Activated T-cell treated with anti-CD3 and anti-CD28 coated beads, Interleukin-2, amount 50 U/mL, for 72 hours (primary cell): ENCODE measurements at places on chromosomes 13 and 19.

DNA sequence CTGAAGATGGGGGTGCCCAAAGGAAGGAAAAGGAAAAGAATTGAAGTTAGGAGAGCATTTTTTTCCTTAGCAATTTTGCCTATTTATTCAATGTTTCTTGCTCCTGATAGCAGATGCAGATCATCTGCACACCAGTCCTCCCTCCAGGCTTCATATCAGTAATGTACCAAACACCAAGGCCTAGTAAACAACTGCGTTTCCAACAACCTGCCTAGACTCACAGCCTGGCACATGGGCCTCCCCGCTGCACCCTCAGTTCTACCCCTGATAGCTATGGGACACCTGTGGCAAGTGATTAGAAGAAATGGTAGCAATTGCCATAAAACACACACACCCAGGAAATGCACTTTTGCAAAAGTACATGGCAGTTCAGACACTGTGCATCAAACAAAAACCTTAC is 30.4 kb upstream of the HMGB1 start:
- no peak overlapping the region for H3K4me3 ChIP-seq
- peaks cover 6% of the 10 kb centered on the region for H3K27me3 ChIP-seq
- H3K27ac ChIP-seq = no peak overlapping the region
- no peaks in the 10 kb centered on the region for H3K4me1 ChIP-seq
- H3K36me3 ChIP-seq = no peaks in the 10 kb centered on the region
- DNase-seq = no peak

- peaks cover 11% of the 10 kb centered on the region for H3K4me1 ChIP-seq
- peaks cover 64% of the 10 kb centered on the region for H3K27me3 ChIP-seq
- peaks cover 2% of the 10 kb centered on the region for H3K36me3 ChIP-seq
- peak overlapping the region; percentile 49 for H3K4me3 ChIP-seq
- no peak for DNase-seq
- no peak overlapping the region for H3K27ac ChIP-seq
Measured at GRCh38 chr13:110798081-110798994, 84.8 kb downstream of the ING1 start.

DNA sequence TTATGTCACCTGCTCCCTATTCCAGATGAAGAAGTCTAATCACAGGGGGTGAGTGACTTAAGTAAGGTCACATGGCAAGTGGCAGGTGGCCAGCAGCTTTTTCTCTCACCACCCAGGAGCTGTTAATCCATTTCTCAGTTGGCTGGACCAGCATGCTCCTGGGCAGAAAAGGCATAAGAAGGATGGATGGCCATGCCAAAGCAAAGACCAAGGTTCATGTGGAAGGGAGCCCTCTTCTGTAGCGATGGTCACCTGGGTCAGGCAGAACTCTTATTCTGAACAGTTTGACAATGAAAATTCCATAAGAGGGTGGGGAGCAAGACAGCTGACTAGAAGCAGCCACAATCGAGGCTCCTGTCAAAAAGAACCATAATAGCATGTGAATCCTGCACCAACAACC is 538.1 kb downstream of the SUCLA2 start:
- no peaks in the 10 kb centered on the region for H3K4me1 ChIP-seq
- H3K27ac ChIP-seq = no peak overlapping the region
- DNase-seq = no peak
- no peaks in the 10 kb centered on the region for H3K27me3 ChIP-seq
- H3K36me3 ChIP-seq = peaks cover 2% of the 10 kb centered on the region

DNA sequence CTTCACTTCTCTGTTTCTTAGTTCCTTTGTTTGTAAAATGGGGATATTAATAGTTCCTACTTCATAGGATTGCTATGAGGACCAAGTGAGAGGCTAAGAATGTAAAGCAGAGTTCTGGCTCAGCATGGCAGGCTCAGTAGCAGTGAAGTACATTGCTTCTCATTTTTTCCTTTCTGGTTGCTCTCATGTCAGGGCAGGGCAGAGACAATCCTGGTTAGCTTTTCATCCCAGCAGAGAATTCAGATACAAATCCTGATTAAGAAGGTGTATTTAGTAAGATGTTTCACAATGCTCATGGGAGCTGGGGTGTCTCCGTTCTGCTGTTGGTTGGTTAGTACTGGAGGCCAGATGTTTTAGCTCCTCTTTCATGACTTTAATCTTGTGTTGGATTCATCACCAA is 42.9 kb downstream of the WASF3 start:
- peaks cover 12% of the 10 kb centered on the region for H3K4me1 ChIP-seq
- no peak overlapping the region for H3K27ac ChIP-seq
- H3K36me3 ChIP-seq = no peaks in the 10 kb centered on the region
- H3K4me3 ChIP-seq = no peak overlapping the region
- no peak for DNase-seq

GRCh38 chr13:51093574-51093973 is 17.5 kb downstream of the C13orf42 start:
- no peaks in the 10 kb centered on the region for H3K4me1 ChIP-seq
- H3K27ac ChIP-seq = no peak overlapping the region
- no peaks in the 10 kb centered on the region for H3K27me3 ChIP-seq
- no peak for DNase-seq

DNA sequence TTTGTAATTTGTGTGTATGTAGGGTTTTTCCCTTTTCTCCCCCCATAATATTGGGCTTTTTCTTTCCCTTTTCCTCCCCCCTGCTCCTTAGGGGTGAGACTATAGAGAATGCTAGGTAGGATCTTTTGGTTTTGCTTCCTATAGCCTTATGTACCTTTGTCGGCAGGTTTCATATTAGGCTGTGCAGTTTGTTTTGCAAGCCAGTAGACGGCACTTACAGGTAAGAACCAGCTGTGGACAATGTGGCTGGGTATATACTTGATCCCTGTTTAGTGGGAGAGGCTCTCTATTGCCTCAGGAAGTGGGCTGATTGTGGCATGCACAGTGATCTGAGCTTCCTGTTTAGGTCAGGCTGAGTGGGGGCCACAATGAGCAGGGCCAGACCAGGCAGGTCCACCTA is 359.2 kb upstream of the OBI1 start:
- H3K4me3 ChIP-seq = no peak overlapping the region
- DNase-seq = no peak
- no peaks in the 10 kb centered on the region for H3K4me1 ChIP-seq
- H3K27me3 ChIP-seq = peaks cover 18% of the 10 kb centered on the region
- H3K27ac ChIP-seq = no peak overlapping the region
- H3K36me3 ChIP-seq = no peaks in the 10 kb centered on the region

- H3K4me3 ChIP-seq = no peak overlapping the region
- H3K27me3 ChIP-seq = no peaks in the 10 kb centered on the region
- H3K27ac ChIP-seq = peak overlapping the region; percentile 64
- DNase-seq = no peak
- peaks cover 37% of the 10 kb centered on the region for H3K4me1 ChIP-seq
Measured at GRCh38 chr19:43570174-43570791, 5.0 kb downstream of the XRCC1 start.

GRCh38 chr19:38264486-38265212 is at the start of gene SPINT2:
SPINT2 (plus strand) TSS chr19:38264573; CDS start chr19:38264893, 320 bp downstream.
- peak within 1 kb of the TSS; percentile 95 for H3K27ac ChIP-seq
- H3K4me3 ChIP-seq = peak within 1 kb of the TSS; percentile 85
- peaks cover 59% of the 10 kb centered on the region for H3K4me1 ChIP-seq
- DNase-seq = peak; percentile 71
- H3K36me3 ChIP-seq = peaks cover 9% of the 10 kb centered on the region
- H3K27me3 ChIP-seq = no peaks in the 10 kb centered on the region

GRCh38 chr19:41591951-41592562 is 16.1 kb downstream of the CEACAM21 start:
- H3K4me3 ChIP-seq = no peak overlapping the region
- no peak for DNase-seq
- peaks cover 6% of the 10 kb centered on the region for H3K4me1 ChIP-seq
- H3K27ac ChIP-seq = no peak overlapping the region
- peaks cover 6% of the 10 kb centered on the region for H3K27me3 ChIP-seq

DNA sequence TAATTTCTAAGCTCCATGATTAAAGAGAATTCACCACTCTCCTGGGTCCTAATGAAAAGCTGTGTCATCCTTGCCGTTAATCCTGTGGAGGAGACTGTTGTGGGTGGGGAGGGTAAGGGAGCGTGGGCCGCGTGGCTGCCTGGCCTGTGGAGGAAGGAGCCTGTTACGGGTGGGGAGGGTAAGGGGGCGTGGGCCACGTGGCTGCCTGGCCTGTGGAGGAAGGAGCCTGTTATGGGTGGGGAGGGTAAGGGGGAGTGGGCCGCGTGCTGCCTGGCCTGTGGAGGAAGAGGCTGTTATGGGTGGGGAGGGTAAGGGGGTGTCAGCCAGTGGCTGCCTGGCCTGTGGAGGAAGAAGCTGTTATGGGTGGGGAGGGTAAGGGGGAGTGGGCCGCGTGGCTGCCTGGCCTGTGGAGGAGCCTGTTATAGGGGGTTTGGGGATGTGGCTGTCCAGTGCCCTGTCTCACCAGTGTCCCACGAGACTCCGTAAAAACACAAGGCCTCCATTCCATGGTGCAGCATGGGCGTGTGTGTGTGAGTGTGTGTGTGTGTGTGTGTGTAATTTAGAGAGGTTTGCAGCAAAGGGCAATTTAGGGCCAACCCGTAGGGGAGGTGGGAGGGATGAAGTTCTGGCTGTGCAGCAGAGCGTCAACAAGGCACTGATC is 15.6 kb upstream of the DCUN1D2 start:
- H3K27me3 ChIP-seq = no peaks in the 10 kb centered on the region
- no peak overlapping the region for H3K27ac ChIP-seq
- no peak for DNase-seq
- peaks cover 10% of the 10 kb centered on the region for H3K36me3 ChIP-seq
- H3K4me1 ChIP-seq = no peaks in the 10 kb centered on the region
- H3K4me3 ChIP-seq = no peak overlapping the region

GRCh38 chr19:13961826-13962698 is 9.8 kb downstream of the DCAF15 start:
- H3K27me3 ChIP-seq = no peaks in the 10 kb centered on the region
- DNase-seq = no peak
- no peak overlapping the region for H3K4me3 ChIP-seq
- H3K27ac ChIP-seq = no peak overlapping the region
- H3K36me3 ChIP-seq = peaks cover 6% of the 10 kb centered on the region

GRCh38 chr13:34459856-34460255 is 482.2 kb upstream of the NBEA start:
- no peak for DNase-seq
- H3K36me3 ChIP-seq = no peaks in the 10 kb centered on the region
- H3K27ac ChIP-seq = no peak overlapping the region
- H3K27me3 ChIP-seq = no peaks in the 10 kb centered on the region

DNA sequence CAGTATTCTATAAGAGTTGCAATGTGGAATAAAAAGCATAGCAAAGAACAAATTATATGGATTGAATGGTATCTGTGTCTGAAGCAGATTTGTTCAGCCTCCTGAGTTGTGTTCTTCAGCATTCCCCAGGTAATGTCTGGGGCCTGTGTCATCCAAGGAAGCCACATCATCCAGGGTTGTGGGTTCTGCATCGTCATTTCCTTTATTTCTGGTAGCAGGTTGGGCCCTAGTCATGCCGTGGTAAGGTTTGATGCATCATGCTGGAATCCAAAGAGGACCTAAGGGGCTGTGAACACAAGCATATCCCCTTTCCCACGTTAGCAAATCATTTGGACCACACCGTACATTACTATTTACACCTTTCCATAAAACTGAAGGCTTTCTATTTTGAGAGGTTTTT is 131.0 kb upstream of the ZNF91 start:
- no peak for DNase-seq
- peaks cover 11% of the 10 kb centered on the region for H3K36me3 ChIP-seq
- no peak overlapping the region for H3K27ac ChIP-seq
- H3K4me1 ChIP-seq = no peaks in the 10 kb centered on the region
- no peaks in the 10 kb centered on the region for H3K27me3 ChIP-seq
- no peak overlapping the region for H3K4me3 ChIP-seq

- H3K27me3 ChIP-seq = no peaks in the 10 kb centered on the region
- no peak overlapping the region for H3K4me3 ChIP-seq
- H3K27ac ChIP-seq = no peak overlapping the region
- no peak for DNase-seq
- no peaks in the 10 kb centered on the region for H3K36me3 ChIP-seq
- no peaks in the 10 kb centered on the region for H3K4me1 ChIP-seq
Measured at GRCh38 chr13:92317066-92317465, 909.5 kb upstream of the GPC6 start.

- peaks cover 44% of the 10 kb centered on the region for H3K36me3 ChIP-seq
- H3K4me1 ChIP-seq = peaks cover 92% of the 10 kb centered on the region
Measured at GRCh38 chr13:99299920-99300341, 7.3 kb downstream of the GPR183 start.

DNA sequence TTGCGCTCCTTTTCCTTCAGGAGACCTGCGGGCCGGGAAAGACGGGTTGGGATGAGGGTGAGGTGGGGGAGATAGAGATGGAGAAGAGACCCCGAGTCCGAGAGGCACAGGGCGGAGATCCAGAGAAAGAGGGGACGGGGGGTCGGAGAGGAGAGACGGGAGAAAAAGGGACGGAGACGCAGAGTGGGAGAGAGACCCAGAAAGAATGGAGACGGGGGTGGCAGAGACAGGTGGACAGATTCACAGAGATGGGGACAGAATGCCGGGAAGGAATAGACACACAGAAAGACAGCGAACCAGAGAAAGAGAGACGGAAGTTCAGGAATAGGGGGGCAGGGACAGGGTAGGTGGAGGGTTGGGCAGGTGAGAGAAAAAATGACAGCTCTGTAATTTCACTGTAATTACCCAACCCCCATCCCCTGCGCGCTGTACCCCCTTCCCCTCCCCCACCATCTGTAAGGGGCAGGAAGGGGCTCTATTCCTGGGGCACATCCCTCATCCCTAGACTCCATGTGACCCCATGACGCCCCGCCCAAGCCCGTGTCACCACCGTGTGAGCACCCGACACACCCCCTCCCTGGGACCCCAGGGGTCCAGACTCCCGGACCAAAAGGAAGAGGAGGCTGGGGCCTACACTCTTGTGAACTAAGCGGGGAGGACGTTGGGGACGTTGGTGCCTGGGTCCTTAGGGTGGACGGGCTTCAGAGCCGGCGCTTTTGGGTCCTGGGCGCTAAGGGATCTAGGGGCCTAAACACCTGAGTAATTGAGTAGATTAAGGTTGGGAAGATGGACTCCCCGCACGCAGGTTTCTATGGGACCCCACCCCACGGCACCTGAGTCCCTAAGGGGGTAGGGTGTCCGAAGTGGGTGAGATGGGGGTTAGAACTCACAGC is 967 bp downstream of the DBP start:
- peaks cover 50% of the 10 kb centered on the region for H3K4me1 ChIP-seq
- no peak for DNase-seq
- H3K4me3 ChIP-seq = peak overlapping the region; percentile 90
- peaks cover 4% of the 10 kb centered on the region for H3K36me3 ChIP-seq
- H3K27me3 ChIP-seq = no peaks in the 10 kb centered on the region
- H3K27ac ChIP-seq = peak overlapping the region; percentile 79

DNA sequence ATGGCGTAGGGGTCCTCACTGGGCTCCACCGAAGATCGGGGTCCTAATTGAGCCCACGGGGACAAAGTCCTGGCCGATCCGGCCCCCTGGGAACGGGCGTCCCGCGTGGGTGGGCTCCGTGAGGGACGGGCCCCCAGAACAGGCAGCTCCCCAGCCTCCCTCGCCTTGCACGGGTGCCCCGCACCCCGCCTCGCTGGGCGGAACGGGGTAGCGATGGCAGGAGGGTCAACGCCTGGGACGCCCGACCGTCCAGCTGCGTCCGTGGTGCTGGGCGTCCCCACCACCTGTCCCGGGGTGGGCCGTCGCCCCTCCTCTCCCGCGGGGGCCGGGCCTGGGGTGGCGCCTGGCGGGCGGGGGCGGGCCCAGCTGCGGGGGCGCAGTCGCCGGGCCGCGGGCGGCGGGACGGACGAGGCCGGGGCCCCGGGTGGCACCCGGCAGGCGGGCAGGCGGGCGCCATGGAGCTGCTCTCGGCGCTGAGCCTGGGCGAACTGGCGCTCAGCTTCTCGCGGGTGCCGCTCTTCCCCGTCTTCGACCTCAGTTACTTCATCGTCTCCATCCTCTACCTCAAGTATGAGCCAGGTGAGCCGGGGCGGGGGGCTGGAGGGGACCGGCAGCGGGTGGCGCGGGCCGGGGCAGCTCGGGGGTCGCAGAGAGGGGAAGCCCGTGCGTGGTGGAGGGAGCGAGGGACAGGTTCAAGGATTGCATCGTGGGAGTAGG is at the start of gene TMEM38A:
Gene TMEM38A (plus strand): TSS at position 377 of the 717 bp plus-strand sequence. CDS start 79 bp downstream, at position 456.
- H3K27me3 ChIP-seq = peaks cover 6% of the 10 kb centered on the region
- peak; percentile 62 for DNase-seq
- peaks cover 11% of the 10 kb centered on the region for H3K36me3 ChIP-seq
- peak within 1 kb of the TSS; percentile 86 for H3K4me3 ChIP-seq
- peak within 1 kb of the TSS; percentile 82 for H3K27ac ChIP-seq
- peaks cover 29% of the 10 kb centered on the region for H3K4me1 ChIP-seq
